Right lobe of liver (tissue), 6 donors: ENCODE measurements at places on chromosomes 11 and 22. TPM values are rescaled to one million over a fixed set of nuclear protein-coding genes. Genes with fewer than 3 reads are reported as not detected.

The SLC22A9 gene
- 15.3 TPM for total RNA-seq

The ABTB2 gene
- total RNA-seq = 10.8 TPM

The PITPNM1 gene
- total RNA-seq = 9.8 TPM

The F2 gene
- 880 TPM for total RNA-seq

The ENTHD1 gene
- total RNA-seq = not detected

The ST14 gene
- 16.7 TPM for total RNA-seq

The GLB1L2 gene
- total RNA-seq = 0.12 TPM

The OR52A1 gene
- not detected for total RNA-seq

The GGTLC3 gene
- total RNA-seq = not detected

The SHANK2 gene
- total RNA-seq = 29.4 TPM

The TMEM109 gene
- total RNA-seq = 30.1 TPM

The MS4A2 gene
- not detected for total RNA-seq

The GAL gene
- 0.49 TPM for total RNA-seq

The KCTD17 gene
- 2.2 TPM for total RNA-seq

DNA sequence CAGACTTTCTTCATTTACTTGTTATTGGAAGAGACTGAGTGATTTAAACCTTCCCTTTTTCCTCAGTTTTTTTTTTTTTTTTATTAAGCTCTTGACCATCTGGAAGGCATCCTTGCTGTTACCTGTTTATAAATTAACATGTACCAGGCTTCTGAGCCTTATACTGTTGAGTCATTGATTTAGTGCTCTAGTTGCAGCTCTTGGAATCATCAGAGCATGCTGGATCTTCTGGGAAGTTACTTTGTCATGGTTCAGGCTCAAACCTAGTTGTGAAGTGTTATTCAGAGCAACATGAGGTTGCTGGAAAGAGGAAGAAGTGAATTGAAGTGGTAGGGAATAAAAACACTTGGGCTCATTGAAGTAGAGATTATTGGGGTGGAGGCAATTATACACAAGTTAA lies 6.3 kb downstream of the ZDHHC5 start:
- H3K36me3 ChIP-seq = no peaks in the 10 kb centered on the region
- no peaks in the 10 kb centered on the region for H3K27me3 ChIP-seq
- no peak for DNase-seq
- H3K4me3 ChIP-seq = no peak overlapping the region
- H3K27ac ChIP-seq = no peak overlapping the region
- no peaks in the 10 kb centered on the region for H3K4me1 ChIP-seq

- no peaks in the 10 kb centered on the region for H3K36me3 ChIP-seq
- no peak overlapping the region for H3K27ac ChIP-seq
Measured at GRCh38 chr11:92929653-92930052, 39.8 kb upstream of the MTNR1B start.

DNA sequence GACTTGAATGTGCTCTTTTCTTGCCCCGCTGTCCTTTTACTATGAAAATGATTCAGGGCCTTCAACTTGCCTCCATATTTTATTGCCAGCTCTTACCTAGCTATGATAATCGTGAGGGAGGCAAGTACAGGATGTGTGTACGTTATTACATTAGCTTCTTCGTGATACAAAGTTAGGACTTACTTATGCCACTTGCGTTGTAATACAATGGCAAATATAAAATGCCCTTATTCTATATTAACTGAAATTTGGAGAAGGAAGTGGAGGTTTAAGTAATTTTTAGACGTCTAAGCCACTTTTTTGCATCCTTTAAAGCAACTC lies 10.8 kb upstream of the CCT8L2 start:
- H3K27ac ChIP-seq = no peak overlapping the region
- no peak overlapping the region for H3K4me3 ChIP-seq
- H3K4me1 ChIP-seq = no peaks in the 10 kb centered on the region

GRCh38 chr11:44980533-44981427 lies 30.1 kb upstream of the TP53I11 start:
- H3K36me3 ChIP-seq = no peaks in the 10 kb centered on the region
- H3K27ac ChIP-seq = no peak overlapping the region
- no peak for DNase-seq
- H3K4me3 ChIP-seq = no peak overlapping the region

GRCh38 chr22:37275134-37275533 lies 7.2 kb upstream of the CYTH4 start:
- H3K27me3 ChIP-seq = no peaks in the 10 kb centered on the region
- no peak overlapping the region for H3K27ac ChIP-seq
- no peak overlapping the region for H3K4me3 ChIP-seq
- H3K4me1 ChIP-seq = no peaks in the 10 kb centered on the region
- H3K36me3 ChIP-seq = no peaks in the 10 kb centered on the region
- DNase-seq = peak; percentile 21

- H3K27ac ChIP-seq = no peak overlapping the region
- peaks cover 37% of the 10 kb centered on the region for H3K36me3 ChIP-seq
- no peaks in the 10 kb centered on the region for H3K27me3 ChIP-seq
- no peak overlapping the region for H3K4me3 ChIP-seq
Measured at GRCh38 chr11:117281159-117281558, 10.0 kb upstream of the BACE1-AS start.

GRCh38 chr22:49873228-49873940 lies 19.7 kb downstream of the ZBED4 start:
- H3K27me3 ChIP-seq = no peaks in the 10 kb centered on the region
- no peak overlapping the region for H3K4me3 ChIP-seq
- H3K36me3 ChIP-seq = no peaks in the 10 kb centered on the region
- no peak for DNase-seq

- H3K36me3 ChIP-seq = no peaks in the 10 kb centered on the region
- no peak overlapping the region for H3K4me3 ChIP-seq
- H3K27ac ChIP-seq = no peak overlapping the region
Measured at GRCh38 chr11:128848815-128849455, 18.2 kb downstream of the KCNJ1 start.

GRCh38 chr11:88620568-88621130 lies 283.1 kb upstream of the CTSC start:
- DNase-seq = no peak
- H3K36me3 ChIP-seq = no peaks in the 10 kb centered on the region
- H3K27me3 ChIP-seq = no peaks in the 10 kb centered on the region
- H3K4me1 ChIP-seq = no peaks in the 10 kb centered on the region

GRCh38 chr11:32586576-32587190 lies 3.1 kb downstream of the EIF3M start:
- H3K4me1 ChIP-seq = no peaks in the 10 kb centered on the region
- no peaks in the 10 kb centered on the region for H3K36me3 ChIP-seq
- no peak overlapping the region for H3K27ac ChIP-seq

GRCh38 chr22:19868773-19869471 lies 14.2 kb upstream of the GNB1L start:
- H3K36me3 ChIP-seq = no peaks in the 10 kb centered on the region
- H3K4me1 ChIP-seq = no peaks in the 10 kb centered on the region
- H3K27ac ChIP-seq = no peak overlapping the region
- H3K27me3 ChIP-seq = no peaks in the 10 kb centered on the region

GRCh38 chr11:2271077-2271326 lies 614 bp upstream of the ASCL2 start:
- H3K27me3 ChIP-seq = peaks cover 17% of the 10 kb centered on the region
- no peak overlapping the region for H3K27ac ChIP-seq
- no peak overlapping the region for H3K4me3 ChIP-seq

DNA sequence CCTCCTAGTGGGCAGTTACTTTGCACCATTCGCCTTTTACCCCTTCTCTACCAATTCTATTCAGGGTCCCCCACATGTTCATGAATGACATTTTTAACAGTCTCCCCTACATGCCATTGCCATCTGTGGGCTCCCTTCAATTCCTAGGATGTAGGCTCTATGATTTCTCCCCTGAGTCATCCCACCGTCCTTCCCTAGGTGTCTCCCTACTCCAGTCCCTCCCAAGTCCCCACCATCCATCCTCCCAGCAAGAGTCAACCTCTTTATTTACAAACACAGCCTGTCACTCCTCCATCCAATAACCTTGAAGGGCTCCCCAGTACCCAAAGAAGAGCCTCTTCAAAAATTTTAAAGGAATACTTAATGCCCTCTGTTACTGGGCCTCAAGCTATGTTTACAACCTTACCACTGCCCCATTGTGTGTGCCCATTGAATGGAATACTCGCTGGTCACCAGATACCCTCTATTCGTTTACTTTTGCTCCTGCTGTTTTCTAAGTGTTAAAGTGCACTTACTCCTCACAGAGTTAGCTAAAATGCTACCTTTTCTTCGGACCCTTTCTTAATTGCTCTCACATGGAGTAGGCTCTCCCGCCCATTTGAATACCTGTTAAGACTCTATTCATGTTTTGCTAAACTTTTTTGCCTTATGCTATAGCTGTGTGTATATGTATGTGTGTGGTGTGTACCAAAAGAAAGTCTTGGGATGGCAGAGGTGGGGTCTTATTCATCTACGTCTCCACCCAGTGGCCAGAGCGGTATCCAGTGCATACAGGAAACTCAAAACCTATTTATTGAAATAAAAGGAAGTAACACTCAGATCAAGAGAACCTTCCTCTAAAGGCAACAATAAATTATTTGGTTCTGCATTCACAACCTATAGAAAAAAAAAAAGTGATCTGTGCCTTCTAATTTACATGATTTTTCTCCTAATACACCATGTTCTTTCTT lies 235.8 kb upstream of the CCDC90B start:
- H3K36me3 ChIP-seq = no peaks in the 10 kb centered on the region
- no peak for DNase-seq
- no peak overlapping the region for H3K4me3 ChIP-seq
- H3K4me1 ChIP-seq = no peaks in the 10 kb centered on the region
- no peak overlapping the region for H3K27ac ChIP-seq

DNA sequence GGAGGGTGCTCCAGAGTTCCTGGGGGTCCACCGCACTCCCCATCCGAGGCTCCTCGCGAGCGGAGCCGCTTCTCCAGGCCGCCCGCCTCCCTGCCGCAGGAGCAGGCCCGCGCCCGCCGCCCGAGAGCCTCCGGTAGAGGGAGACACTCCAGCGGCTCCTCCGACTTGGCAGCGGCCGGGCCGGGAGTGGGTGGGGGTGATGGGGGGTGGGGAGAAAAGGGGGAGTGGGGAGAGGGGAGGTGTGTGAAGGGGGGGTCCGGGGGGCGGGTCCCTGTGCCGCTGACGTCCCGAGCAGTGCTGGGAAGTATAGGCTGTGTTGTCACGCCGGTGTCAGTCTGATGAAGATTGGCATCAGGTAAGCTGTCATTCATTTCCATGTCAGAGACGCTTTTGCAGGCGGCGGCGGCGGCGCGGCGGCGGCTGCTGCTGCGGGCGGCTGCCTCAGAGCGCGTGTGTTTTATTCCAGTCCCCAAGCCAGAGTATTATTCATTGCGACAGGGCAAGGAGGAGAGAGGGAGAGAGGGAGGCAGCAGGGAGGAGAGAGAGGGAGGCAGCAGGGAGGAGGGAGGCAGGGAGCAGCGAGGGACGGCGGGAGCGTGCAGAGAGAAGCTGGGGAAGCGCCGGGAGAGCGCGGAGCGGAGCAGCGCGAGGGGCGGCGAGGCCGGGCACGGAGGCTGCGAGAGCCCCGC lies at the start of gene PKNOX2:
Gene PKNOX2 (plus strand): TSS at position 330 of the 689 bp plus-strand sequence. CDS start 186,555 bp downstream, outside the sequence.
- peak within 1 kb of the TSS; percentile 53 for H3K4me3 ChIP-seq
- no peaks in the 10 kb centered on the region for H3K36me3 ChIP-seq
- DNase-seq = peak; percentile 70
- no peaks in the 10 kb centered on the region for H3K4me1 ChIP-seq
- no peaks in the 10 kb centered on the region for H3K27me3 ChIP-seq

GRCh38 chr11:34926831-34927132 lies 10.4 kb downstream of the PDHX start:
- no peak for DNase-seq
- H3K27ac ChIP-seq = no peak overlapping the region
- peaks cover 52% of the 10 kb centered on the region for H3K4me1 ChIP-seq
- no peak overlapping the region for H3K4me3 ChIP-seq
- no peaks in the 10 kb centered on the region for H3K36me3 ChIP-seq

- no peak for DNase-seq
- no peak overlapping the region for H3K4me3 ChIP-seq
- no peaks in the 10 kb centered on the region for H3K27me3 ChIP-seq
- H3K27ac ChIP-seq = peak overlapping the region; percentile 57
- no peaks in the 10 kb centered on the region for H3K36me3 ChIP-seq
- peaks cover 29% of the 10 kb centered on the region for H3K4me1 ChIP-seq
Measured at GRCh38 chr22:32622004-32622743, 147.6 kb downstream of the FBXO7 start.

GRCh38 chr22:44861245-44861644 lies 108.9 kb downstream of the ARHGAP8 start:
- H3K4me3 ChIP-seq = no peak overlapping the region
- no peak overlapping the region for H3K27ac ChIP-seq
- H3K27me3 ChIP-seq = no peaks in the 10 kb centered on the region
- DNase-seq = no peak
- H3K36me3 ChIP-seq = no peaks in the 10 kb centered on the region
- H3K4me1 ChIP-seq = no peaks in the 10 kb centered on the region

DNA sequence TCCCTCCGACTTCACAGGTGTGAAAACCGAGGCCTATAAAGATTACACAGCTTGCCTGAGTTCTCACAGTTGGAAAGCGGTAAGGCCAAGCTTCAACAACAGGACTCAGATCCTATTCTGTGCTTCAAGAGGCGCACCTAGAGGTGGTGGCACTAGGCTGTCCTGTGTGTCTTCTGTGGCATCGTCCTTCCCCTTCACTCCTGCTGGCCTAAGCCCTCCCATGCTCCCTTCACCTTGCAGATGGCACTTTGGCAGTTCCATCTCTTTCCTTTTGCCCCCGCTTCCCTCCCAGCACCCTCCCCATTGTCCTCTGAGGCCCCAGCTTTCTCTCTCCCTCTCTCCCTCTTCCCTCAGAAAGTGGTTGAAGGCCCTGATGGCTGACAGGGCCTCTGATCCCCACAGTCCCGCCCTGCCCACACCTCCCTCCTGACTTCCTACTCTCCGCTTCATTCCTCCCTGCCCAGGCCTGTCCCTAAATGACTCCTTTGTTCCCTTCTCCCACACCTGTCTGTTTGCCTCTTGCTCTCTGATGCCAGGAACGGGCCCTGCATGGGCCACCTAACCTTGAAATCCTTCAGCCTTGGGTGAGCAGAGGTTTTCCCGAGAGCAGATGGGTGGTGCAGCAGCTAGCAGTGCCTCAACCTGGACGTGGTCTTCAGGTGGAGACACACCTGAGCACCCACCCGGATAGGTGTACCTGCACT lies 5.8 kb downstream of the TRIM29 start:
- H3K36me3 ChIP-seq = no peaks in the 10 kb centered on the region
- peak; percentile 4 for DNase-seq
- H3K4me1 ChIP-seq = no peaks in the 10 kb centered on the region
- H3K27ac ChIP-seq = no peak overlapping the region
- no peaks in the 10 kb centered on the region for H3K27me3 ChIP-seq

GRCh38 chr11:68374531-68374930 lies 62.1 kb downstream of the LRP5 start:
- no peaks in the 10 kb centered on the region for H3K36me3 ChIP-seq
- peak overlapping the region; percentile 66 for H3K27ac ChIP-seq
- DNase-seq = no peak

GRCh38 chr11:65246506-65246905 lies 15.3 kb upstream of the POLA2 start:
- H3K4me3 ChIP-seq = no peak overlapping the region
- no peaks in the 10 kb centered on the region for H3K27me3 ChIP-seq
- H3K36me3 ChIP-seq = no peaks in the 10 kb centered on the region

DNA sequence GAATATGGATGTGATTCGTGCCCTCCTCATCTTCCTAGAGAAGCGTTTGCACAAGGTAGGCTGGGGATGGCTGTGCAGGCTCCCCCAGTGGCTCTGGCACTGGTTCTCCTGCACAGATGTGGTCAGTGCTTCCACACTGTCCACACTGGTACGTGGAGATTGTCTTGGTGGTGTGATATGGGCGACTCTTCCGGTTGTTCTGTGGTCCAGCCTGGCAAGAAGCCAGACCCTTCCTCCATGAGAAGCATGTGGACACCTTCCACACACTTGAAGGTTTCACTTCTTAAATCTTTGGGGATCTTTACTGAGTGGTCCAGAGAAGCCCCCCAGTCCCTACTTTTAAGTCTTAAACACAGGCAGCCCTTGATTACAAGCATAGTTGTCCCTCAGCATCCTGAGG lies 3.8 kb downstream of the RIC8A start:
- H3K27me3 ChIP-seq = no peaks in the 10 kb centered on the region
- H3K36me3 ChIP-seq = peaks cover 58% of the 10 kb centered on the region
- H3K4me3 ChIP-seq = no peak overlapping the region
